Omental fat pad (tissue), 4 donors: ENCODE measurements at places on chromosomes 2 and 18.

- DNase-seq = no peak
Observed at GRCh38 chr2:139217641-139218040, 437.5 kb upstream of the NXPH2 start.

- DNase-seq = no peak
Observed at GRCh38 chr2:237660381-237660900, 33.1 kb downstream of the LRRFIP1 start.

DNA sequence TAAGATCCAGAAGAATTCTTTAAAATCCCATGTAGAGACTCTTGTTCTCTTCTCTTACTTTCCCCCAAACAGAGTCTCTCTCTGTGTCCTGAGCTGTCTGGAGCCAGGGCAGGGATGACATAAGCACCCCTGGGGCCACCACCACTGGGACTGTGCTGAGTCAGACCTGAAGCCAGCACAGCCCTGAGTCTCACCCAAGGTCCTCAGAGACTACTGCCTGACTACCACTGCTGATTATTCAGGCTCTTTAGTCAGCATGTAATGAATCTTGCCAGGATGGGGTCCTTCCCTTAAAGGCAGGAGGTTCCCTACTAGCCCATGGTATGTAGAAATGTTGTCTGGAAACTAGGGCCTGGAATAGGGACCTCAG, 34.9 kb upstream of the DYNC1I2 start:
- DNase-seq = no peak

DNA sequence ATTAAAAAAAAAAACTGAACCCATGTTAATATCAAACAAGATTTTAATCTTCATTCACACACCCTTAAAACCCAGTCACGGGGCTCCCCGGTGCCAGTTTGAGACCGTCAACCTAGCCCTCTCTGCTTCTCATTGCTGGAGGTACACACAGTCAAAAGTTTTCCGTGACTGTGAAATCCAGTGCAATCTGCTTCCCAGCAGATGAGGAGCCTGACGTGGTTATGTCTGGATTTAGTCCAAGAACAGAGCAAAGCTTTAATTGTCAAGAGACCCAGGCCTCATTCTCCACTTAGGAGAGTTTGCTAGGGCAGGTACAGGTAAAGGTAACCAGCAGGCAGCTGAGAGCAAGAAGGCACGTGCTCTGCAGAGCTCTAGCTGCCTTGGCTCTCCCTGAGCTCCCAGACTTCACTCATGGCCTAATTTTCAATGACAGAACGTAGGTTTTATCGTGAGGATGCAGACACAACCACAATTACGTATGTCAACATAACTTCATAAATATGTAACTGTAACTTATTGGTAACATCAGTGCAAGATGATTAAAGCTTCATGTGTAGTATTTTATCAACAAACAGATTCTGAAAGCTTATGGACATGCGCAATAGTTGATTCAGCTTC, 56.3 kb downstream of the SLC16A14 start:
- no peak for DNase-seq

GRCh38 chr2:62461707-62462106, 44.3 kb downstream of the TMEM17 start:
- DNase-seq = no peak
